ENCODE measurements at places on chromosomes 6 and 20.

GRCh38 chr6:27545271-27546046, 72.6 kb upstream of the ZNF184 start:
- peak; percentile 50 for DNase-seq

- DNase-seq = peak; percentile 50
Observed at GRCh38 chr6:161091972-161092701, 100.6 kb downstream of the MAP3K4 start.

DNA sequence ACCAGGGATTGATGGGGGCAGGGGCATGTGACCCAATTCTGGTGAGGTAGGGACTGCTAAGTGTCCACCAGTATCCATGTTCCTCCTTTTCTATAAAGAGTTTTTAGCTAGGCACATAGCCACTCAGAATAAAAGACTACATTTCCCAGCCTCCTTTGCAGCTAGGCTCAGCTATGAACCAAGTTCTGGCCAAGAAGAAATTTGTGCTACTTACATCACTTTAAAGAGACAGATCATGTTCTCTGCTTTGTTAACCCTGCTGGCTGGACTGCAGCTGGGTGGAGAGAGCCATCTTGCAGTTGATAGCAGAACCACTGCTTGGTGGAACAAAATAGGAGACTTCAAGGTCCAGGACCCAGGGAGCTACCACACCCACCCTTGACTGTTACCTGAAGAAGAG, 5.3 kb upstream of the CCM2L start:
- DNase-seq = peak; percentile 39

GRCh38 chr20:58277578-58278472, 31.7 kb upstream of the RAB22A start:
- DNase-seq = no peak

DNA sequence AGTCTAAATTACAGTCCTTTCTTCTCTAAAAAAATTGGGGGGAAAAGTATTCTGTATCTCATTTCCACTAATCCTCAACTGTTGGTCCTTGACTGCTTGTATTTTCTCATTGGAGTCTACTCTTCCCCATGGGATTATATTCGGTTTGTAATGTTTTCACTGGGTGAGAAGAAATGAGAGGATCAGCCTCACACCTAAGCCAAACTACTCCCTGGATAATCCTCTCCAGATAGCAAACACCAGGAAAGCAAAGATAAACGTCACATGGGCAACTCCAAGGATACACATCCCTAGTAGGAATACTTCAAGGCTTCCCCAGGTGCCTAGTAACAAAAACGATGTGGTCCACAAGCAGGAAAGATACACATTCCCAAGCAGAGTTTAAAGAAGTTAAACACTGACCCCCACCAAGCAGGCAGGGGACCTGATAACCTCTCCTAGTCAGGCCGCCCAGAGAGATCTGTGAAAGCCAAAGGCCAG, 53.9 kb upstream of the SOX4 start:
- no peak for DNase-seq
